Body of pancreas (tissue), 4 donors: ENCODE measurements at places on chromosomes 7 and 10.
A peak's percentile ranks its signal among the peaks of the same experiment; 100 is the strongest.

- no peak for DNase-seq
Measured at GRCh38 chr7:86407291-86407690, 236.4 kb upstream of the GRM3 start.

DNA sequence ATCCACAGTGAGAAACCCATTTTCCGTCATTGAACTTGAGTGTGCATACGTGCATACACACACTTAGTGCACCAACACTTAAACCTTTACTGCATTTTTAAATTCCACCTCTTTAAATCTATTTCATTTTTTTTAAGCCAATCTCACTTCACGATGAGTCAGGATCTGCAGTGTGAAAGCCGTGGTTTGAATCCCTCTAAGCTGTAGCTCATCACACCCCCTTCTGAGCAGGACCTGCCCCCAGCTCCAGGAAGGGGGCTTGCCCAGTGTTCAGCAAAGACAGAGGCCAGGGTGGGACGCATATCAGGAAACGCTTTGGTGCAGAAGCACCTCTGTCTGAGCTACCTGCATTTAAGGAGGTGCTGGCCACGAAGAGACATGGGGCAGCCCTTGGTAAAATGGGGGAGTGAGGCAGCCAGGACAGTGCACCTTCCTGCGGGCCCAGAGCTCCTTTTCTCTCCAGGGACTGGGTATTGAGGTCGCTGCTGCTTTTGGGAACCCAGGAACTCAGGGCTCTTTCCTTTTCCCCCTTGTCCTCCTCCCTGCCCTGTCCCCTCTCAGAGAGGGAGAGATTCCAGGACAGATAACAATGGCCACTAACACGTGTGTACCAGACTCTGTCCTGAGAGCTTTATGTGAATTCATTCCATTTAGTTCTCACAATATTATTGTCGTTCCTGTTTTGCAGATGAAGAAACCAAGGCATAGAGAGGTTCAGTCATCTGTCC, 21.7 kb downstream of the ZNF316 start:
- DNase-seq = no peak

DNA sequence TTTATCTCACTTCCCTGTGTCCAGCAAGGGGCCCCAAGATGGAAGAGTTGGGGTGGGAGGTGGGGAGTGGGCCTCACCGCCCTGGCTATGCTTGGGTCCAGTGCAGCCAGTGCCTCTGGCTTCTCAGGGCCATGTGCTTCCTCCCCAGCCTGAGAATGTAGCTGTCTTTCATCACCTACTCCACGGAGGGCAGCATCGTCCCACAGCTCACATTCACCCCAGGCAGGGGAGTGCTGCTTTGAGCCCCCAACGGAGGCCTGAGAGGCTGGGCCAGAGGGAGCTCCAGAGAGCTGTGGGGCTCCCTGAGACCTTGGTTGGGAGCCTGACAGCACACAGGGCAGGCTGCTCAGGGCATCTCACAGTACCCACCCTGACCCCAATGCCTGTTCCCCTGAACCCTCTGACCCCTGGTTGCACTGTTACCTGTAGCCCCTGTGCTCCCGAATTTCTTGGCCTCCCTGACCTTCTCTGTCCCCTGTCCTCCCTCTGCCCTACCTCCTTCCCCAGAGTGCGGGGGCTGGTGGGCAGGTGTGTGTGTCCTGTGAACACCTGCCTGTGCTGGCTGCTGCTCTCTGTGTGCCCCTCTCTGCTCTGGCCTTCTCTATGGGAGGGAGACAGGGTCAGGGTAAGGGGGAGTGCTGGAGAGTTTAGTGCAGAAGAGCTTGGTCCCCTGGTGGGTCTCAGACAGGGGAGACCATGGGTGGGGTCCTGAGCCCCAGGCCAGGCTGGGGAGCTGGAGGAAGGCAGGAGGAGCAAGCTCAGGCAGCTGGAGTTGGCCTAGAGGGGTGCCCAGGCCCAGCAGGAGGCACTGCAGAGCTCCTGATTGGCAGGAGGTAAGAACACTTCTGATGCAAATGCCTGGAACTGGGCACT, 19.6 kb upstream of the ZNF488 start:
- DNase-seq = no peak

DNA sequence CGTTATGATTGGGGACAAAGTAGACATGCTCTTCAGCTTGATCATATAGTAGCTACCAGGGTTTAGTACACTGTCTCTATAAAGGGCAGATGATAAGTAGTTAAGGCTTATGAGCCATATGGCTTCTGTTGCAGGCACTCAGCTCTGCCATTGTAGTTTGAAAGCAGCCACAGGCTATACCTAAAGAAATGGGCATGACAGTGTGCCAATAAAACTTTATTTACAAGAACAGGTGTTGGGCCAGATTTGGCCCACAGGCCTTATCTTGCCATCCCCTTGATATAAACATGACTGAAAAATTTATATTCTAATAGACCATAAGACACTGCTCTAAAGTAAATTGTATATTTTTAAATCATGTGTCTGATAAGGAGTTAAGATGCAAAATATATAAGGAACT, 36.6 kb downstream of the GRK5 start:
- DNase-seq = no peak

GRCh38 chr10:34584164-34584563, 230.9 kb downstream of the PARD3 start:
- DNase-seq = no peak

- no peak for DNase-seq
Measured at GRCh38 chr10:78518224-78518623, 484.6 kb downstream of the RPS24 start.

GRCh38 chr7:44884621-44885393, 523 bp downstream of the PURB start:
- DNase-seq = peak; percentile 51

- DNase-seq = peak; percentile 57
Measured at GRCh38 chr10:18179891-18180290, 39.7 kb downstream of the CACNB2 start.

DNA sequence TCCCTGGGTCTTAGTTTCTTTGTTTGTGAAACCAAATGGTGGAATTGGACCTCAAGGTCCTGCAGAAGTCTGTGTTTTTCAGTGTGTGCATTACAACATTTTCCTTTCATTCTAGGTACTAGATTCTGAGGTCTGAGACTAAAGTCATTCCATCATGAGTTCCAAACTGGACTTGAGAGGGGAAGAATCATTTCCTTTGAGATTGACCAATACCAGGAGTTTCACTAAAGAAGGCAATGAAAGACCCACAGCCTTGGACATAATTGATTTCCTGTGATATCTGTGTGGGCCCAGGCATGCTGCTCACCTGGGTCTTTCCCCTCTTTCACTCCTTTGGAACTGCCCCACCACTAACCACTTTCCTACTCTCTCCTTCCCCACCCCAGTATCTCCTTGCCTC, 18.2 kb downstream of the TAS2R41 start:
- no peak for DNase-seq

- DNase-seq = no peak
Measured at GRCh38 chr7:96417784-96418183, 95.9 kb upstream of the SLC25A13 start.

DNA sequence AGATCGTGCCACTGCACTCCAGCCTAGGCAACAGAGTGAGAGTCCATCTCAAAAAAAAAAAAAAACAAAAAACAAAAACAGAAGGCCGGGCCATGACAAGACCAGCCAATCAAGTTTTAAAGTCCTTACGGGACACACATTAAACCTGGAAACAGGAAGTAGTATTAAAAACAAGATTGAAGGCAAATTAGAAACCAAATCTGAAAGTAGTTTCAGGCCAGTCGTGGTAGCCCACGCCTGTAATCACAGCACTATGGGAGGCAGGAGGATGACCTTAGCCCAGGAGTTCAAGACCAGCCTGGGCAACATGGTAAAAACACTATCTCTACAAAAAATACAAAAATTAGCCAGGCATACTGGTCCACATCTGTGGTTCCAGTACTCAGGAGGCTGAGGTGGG, 18.1 kb downstream of the PSAP start:
- DNase-seq = no peak

DNA sequence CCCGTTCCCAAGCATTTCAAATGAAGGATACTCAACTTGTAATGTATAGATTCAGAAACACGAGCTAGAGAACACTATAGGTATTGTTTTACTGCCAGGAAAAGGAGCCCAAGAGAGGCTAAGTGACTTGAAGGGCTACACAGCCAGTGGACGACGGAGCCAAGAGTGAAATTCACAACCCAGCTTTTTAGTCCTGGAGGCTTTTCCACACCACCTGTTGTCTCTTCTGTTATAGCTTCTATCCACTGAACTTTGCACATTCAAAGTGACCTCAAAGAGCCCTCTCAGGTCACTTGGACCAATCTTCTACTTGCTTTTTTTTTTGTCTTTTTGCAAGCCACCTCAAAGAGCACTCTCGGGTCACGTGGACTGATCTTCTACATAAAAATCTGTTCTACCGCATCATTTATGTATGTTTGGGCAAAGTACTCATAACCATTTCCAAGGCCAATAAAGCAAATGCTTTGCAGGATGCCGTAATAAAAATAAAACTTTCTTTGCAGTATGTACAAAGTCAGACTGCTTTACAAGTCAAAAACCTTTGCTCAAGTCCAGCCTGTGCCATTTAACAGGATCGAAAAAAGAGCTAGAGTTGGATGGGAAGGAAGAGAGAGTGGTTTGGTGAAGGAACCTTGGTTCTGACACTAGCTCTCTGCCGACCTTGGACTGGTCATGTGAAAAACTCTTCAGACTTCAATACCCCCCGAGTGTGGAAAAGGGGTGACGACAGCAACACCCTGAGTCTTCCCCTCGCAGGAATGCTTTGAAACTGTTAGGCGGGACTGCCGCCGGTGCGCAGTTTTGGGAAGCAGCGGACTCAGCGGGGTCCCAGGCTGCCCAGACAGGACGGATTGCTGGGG, 821 bp downstream of the SLC35B4 start:
- DNase-seq = no peak

DNA sequence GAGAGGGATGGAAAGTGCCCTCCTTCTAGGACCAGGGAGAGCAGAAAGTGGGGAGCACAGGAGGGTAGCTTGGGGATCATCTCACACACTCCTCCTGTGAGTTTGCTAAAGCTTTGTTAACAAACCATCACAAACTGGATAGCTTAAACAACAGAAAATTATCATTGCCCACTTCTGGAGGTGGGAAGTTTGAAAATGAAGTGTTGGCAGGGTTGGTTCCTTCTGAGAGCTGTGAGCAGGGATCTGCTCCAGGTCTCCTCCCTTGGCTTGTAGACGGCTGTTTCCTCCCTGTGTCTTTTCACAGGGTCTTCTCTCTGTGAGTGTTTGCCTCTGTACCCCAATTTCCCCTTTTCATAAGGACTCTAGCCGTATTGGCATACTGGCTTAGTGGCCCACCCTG, 32.0 kb upstream of the CXCL12 start:
- DNase-seq = no peak

- no peak for DNase-seq
Measured at GRCh38 chr10:83816942-83817341, 322.4 kb upstream of the GHITM start.

GRCh38 chr10:124259139-124259825, 159.4 kb downstream of the OAT start:
- DNase-seq = no peak

DNA sequence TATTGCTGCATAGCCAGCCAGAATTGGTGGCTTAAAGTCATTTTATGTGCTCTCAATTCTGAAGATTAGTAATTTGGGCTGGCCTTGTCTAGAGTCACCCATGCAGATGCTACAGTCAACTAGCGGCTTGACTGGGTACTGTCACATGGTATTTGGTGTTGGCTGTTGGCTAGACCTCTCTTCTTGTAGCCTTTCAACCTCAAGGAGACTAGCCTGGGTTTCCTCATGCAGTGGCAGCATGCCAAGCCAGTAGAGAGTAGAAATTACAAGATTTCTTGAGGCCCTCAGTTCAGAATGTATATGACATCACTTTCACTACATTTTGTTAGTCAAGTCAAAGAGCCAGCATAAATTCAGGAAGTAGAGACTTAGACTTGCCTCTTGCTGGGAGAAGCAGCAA, 3.7 kb upstream of the ZNF800 start:
- DNase-seq = peak; percentile 16

DNA sequence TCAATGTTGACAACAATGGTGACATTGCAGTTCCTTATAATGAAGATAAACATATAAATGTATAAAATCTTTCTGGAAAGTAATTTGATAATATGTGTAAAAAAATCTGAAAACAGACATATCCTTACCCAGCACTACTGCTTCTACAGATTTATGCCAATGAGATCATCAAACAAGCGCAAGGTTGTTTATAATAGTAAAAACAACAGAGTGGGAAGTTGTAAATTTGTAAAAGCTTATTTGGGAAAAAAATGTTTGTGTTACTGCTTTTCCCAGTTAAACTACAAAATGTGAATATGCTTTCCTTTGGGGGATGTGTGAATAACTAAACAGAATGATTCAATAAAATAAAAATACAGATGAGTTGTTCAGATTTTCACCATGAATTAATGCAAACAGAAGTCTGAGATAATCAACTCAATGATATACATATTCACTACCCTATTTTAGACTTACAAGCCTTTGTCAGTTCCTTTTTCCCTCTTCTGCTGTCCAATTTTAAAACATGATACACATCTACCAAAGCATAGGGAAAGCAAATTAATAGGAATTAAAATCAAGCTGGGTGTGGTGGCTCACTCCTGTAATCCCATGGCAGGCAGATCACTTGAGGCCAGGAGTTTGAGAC, 82.1 kb downstream of the USP6NL start:
- DNase-seq = no peak

GRCh38 chr10:61733358-61733940, 70.7 kb downstream of the CABCOCO1 start:
- DNase-seq = peak; percentile 24

DNA sequence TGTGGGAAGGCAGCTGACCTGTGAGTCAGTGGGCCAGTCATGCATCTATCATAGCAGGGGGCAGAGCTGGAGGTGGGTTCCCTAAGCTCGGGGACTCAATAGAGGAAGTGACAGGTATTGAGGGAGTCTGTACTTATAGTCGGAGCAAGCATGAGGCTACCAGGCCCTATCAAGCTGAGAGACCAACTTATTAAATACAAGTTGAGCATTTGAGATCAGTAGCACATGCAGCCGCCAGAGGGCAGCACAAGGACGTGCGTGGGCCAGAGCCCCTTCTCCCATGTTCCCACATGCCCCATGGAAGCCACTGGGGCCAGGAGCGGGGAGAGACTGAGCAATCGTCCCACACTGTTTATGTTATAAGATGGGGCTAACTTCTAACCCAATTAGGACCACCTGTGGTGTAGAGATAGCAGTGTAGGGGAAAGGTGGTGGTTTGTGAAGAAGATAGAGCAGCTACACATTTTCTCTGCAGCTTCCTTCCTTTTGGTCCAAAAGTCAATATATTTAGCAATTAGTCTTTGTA, 13.0 kb upstream of the STK31 start:
- DNase-seq = peak; percentile 69

DNA sequence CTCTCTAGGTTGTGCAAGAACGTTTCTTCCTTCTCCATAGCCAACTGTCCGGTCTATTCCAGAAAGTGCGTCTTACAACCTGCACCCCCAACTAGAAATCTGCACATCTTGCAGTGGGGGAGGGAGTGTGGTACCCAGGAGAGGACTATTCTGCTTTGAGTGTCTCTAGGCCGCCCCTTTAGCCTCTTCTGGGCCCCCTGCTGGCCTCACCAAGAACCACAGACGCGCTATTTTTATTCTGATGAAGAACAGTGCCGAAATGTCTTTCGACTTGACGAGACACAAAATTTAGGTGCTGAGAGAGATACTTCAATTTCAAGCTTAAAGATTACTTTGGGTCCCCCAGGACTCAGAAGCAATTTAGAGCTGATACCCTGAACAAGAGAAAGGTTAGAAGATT, 1.0 kb downstream of the CNPY1 start:
- DNase-seq = no peak
